Heart right ventricle (tissue), 16 donors: ENCODE measurements at places on chromosomes 11 and 22. TPM values are rescaled to one million over a fixed set of nuclear protein-coding genes. Genes with fewer than 3 reads are reported as not detected.

DNA sequence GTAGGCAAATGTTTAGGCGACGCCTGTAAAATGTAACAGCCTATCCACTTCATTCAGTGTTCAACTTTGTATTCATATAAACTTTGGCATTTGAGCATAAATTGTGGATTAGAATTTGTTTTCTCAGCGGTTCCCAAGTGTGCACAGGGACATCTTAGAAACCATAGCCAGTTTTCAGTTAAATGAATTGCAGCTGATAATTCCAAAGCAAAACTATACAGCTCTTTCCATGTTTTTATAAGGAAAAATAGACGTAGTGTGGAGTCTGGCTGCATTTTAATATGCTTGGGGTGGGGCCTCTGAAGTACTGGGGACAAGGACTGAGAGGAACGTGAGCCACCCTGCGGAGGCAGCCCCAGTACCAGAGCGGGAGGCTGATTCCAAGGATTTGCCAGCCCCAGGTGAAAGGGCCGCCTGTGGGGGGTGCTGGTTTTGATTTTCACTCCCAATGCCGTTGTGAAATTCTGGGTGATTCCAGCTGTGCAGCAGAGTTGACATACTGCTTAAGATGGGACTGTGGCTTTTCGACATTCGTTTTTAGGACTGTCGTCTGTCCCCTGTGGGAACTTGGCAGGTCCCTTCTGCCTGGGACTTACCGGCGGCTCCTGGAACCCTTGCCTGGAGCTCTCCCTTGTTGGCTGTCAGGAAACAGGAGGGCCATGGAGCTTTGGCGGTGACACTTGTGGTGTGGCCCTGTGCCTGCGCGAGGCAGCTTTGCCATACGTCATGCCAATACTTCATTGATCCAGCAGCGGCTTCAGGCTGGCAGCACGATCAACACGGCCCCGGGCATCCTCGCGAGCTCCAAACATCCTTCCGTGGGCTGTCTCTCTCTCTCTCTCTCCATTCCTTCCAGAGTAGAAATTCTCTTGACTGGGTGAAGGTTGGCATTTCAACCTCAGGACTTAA is 370.9 kb downstream of the TBC1D22A start:
- H3K36me3 ChIP-seq, result peaks cover 5% of the 10 kb centered on the region
- H3K27ac ChIP-seq, result no peak overlapping the region
- H3K4me3 ChIP-seq, result no peak overlapping the region
- DNase-seq, result no peak
- H3K4me1 ChIP-seq, result no peaks in the 10 kb centered on the region

- no peak for DNase-seq
- H3K27ac ChIP-seq, result no peak overlapping the region
- no peaks in the 10 kb centered on the region for H3K36me3 ChIP-seq
- no peaks in the 10 kb centered on the region for H3K27me3 ChIP-seq
- H3K4me3 ChIP-seq, result no peak overlapping the region
Observed at GRCh38 chr22:50569041-50569459, 6.3 kb upstream of the SYCE3 start.

GNAZ gene
- 3.5 TPM for total RNA-seq

GRCh38 chr11:17779861-17780594 is 45.4 kb downstream of the KCNC1 start:
- no peak for DNase-seq
- H3K36me3 ChIP-seq, result no peaks in the 10 kb centered on the region
- no peak overlapping the region for H3K27ac ChIP-seq

DNA sequence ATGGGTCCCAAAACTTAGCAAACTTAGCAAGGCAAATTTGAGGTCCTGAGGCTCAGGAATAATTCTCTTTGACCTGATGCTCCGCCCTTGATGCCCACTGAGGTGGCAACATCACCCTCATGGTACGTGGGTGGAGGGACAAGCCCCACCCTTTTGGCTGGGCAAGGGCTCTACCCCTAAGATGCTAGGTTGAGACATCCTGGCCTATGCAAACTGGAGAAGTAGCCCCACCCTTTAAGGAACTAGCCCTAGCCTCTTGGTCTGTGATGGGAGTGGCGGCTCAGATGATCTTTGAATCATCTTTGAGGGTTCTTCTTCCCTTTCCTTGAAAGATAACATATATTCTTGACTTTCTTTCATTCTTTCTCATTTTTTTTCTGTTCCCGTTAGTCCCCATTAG is 32.9 kb downstream of the CABIN1 start:
- peaks cover 97% of the 10 kb centered on the region for H3K36me3 ChIP-seq
- no peaks in the 10 kb centered on the region for H3K27me3 ChIP-seq
- H3K4me3 ChIP-seq, result no peak overlapping the region
- no peak for DNase-seq
- H3K4me1 ChIP-seq, result no peaks in the 10 kb centered on the region

DNA sequence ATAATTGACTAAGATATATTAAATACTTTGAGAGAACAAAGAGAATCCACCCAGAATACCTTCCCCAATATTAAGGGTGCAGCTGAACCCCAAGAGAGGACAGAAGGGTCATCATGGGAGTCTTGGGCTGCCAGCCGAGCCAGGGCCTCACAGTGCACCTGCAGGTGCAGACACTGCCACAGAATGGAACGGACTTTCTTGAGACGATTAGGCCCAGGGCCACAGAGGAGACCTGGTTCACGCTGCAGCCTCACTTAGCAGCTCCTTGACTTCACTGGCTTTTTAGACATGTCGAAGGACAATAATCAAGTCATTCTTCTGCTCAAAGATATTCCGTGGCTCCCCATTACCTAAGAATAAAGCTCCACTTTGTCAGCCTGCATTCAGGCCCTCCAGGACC is 100.6 kb downstream of the PHF21B start:
- no peak overlapping the region for H3K27ac ChIP-seq
- H3K4me3 ChIP-seq, result no peak overlapping the region
- H3K4me1 ChIP-seq, result no peaks in the 10 kb centered on the region
- H3K27me3 ChIP-seq, result no peaks in the 10 kb centered on the region

GRCh38 chr11:125091247-125091876 is 20.1 kb downstream of the TMEM218 start:
- peaks cover 7% of the 10 kb centered on the region for H3K4me1 ChIP-seq
- peaks cover 22% of the 10 kb centered on the region for H3K36me3 ChIP-seq
- DNase-seq, result peak; percentile 42
- no peak overlapping the region for H3K27ac ChIP-seq
- no peaks in the 10 kb centered on the region for H3K27me3 ChIP-seq

DNA sequence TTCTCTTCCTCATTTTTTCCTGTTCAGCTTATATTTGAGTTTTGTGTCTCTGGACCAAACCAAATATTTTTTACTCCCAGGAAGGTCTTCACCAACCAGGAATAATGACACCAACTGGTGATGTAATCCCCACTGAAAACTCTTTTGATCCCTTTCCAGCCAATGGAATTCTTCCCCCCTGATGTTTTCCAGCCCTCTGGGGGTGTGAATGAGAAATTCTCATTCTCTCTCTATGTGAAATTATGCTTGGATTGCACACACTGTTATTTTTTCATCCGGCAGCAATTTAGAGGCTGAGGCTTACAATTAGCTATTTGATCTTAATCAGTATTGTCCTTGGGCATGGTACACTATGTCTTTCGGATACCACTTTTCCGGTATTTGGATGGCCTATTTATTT is 39.5 kb upstream of the SLC1A2 start:
- H3K27me3 ChIP-seq, result no peaks in the 10 kb centered on the region
- H3K4me1 ChIP-seq, result no peaks in the 10 kb centered on the region
- H3K36me3 ChIP-seq, result no peaks in the 10 kb centered on the region
- no peak overlapping the region for H3K4me3 ChIP-seq
- H3K27ac ChIP-seq, result no peak overlapping the region
- no peak for DNase-seq

GRCh38 chr11:37504060-37504611 is 906.1 kb upstream of the RAG2 start:
- no peaks in the 10 kb centered on the region for H3K27me3 ChIP-seq
- H3K27ac ChIP-seq, result no peak overlapping the region
- H3K4me3 ChIP-seq, result no peak overlapping the region

- H3K4me1 ChIP-seq, result peaks cover 35% of the 10 kb centered on the region
- H3K27ac ChIP-seq, result peak overlapping the region; percentile 93
- no peak for DNase-seq
Observed at GRCh38 chr11:33722590-33723234, 13.5 kb downstream of the CD59 start.
